Activated T-helper 1 cell treated with anti-CD3 and anti-CD28 coated beads, Interleukin-2, amount 50 U/mL, for 16 hours (primary cell): ENCODE measurements at places on chromosomes 6 and 20.

DNA sequence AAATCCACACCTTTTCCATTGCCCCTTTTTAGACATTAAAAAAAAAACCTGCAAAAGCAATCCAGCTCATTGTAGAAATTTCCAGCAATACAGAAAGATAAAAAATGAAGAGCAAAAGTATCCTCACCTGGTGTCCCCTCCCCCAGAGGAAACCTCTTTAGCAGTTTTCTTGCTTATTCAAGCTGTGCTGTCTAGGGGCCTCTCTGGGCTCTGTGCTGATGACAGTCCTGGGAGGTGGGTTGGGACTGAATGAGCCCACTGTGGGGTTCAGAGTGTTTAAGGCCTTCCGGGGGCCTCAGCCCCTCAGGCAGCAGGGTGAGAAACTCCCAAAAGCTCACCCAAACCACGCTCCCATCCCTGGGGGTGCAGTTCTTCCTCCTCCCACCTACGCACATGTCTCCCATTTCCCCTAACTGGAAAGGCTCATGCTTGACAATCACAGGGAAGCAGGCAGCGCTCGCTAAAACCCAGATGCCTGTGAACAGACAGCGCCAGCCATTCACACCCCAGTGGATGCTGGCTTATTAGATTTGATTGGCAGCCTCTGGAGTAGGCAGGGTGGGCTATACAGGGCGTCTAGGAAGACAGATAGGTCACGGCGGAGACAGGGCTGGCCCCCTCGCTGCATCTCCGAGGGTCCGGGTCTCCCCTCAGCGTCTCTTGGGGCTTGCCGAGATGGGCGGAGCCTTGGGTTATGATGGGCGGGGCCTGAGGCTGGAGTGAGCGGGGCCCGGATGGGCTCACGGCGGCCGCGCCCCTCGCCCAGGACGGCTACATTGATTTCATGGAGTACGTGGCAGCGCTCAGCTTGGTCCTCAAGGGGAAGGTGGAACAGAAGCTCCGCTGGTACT is 4.6 kb downstream of the GUCA1A start:
- no peak for DNase-seq

- no peak for DNase-seq
Observed at GRCh38 chr6:84061613-84062398, 28.2 kb downstream of the MRAP2 start.

DNA sequence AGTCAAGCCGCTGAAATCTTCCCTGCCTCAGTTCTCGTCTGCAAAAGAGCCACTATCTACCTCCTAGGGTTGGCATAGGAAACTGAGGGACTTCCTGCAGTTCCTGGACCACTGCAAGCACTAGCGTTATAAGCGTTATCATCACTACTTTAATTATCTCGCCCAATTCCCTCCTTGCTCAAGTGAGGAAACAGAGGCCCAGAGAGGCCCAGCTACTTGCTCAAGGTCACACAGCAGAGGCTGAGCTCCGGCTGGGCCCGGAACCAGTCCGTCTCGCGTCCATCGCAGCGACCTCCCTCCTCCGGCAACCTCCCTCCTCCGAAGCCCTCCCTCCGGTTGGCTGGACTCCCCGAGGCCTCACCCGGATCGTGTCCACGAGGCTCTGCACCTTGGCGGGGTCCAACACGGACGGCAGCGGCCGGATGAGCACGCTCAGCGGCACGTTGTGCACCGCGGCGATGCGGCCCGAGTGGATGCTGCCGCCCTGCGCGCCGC is 338 bp downstream of the SRXN1 start:
- no peak for DNase-seq

DNA sequence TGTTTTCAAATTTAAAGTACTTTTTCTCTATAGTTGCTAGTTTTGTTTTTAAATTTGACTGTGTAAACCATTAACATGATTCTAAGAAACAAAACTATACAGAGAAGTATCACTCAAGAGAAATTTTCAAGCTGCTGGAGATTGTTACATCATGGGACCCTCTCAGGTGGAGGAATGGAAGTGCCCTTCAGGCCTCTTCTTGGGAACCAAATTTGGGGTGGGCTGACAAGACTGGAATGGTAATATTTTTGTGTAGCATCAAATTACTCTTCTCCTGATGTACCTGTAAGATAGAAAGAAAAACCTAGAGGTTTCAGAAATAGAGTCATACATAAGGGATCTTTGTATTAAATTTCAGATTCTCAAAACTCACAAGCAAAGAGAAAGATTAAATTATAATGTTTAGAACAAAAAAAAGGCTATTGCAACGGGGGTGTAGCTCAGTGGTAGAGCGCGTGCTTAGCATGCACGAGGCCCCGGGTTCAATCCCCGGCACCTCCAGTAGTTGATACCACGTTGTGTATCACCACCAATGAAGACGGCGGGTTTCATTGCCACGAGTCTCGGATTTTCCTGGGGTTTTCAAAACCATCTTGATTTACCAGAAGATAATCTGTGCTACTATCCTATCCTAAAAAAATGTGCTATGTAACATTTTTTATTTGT is 193.7 kb downstream of the GPX5 start:
- DNase-seq, result no peak

DNA sequence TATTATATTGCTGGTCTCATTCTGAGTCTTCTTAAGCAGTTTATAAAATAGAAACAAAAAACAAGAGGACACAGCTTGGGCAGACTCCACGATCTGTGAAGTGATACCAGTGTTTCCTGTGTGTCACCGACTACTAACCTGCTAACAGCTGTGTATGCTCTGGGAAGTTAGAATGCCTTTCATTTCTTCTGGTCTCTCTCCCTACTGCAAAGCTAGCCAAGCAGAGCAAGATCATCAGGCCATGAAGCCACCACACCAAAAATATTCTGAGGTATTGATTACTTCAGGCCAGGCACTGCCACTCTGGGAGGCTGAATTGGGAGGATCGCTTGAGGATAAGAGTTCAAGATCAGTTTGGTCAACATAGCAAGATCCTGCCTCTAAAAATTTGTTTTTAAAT is 46.9 kb upstream of the SMIM29 start:
- no peak for DNase-seq

- no peak for DNase-seq
Observed at GRCh38 chr20:60313191-60313590, 355.0 kb downstream of the CDH26 start.

DNA sequence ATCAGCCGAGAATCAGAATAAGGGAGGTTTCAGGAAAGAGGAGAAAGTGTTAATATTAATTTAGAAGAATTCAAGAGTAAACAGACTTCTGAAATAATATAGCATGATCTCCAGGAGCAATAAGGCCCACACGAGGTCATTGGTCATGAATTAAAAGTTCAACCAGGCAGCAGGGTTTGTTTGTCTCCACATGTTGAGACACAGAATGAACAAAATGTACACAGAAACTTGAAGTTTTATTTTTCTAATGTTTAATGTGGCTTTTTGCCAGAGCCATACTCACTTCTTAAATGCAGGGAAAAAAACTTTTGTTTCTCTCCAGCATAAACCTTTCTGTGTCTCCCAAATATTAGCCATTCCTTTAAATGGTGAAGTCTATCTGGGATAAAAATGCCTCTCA is 504.5 kb downstream of the HDGFL1 start:
- DNase-seq, result no peak

DNA sequence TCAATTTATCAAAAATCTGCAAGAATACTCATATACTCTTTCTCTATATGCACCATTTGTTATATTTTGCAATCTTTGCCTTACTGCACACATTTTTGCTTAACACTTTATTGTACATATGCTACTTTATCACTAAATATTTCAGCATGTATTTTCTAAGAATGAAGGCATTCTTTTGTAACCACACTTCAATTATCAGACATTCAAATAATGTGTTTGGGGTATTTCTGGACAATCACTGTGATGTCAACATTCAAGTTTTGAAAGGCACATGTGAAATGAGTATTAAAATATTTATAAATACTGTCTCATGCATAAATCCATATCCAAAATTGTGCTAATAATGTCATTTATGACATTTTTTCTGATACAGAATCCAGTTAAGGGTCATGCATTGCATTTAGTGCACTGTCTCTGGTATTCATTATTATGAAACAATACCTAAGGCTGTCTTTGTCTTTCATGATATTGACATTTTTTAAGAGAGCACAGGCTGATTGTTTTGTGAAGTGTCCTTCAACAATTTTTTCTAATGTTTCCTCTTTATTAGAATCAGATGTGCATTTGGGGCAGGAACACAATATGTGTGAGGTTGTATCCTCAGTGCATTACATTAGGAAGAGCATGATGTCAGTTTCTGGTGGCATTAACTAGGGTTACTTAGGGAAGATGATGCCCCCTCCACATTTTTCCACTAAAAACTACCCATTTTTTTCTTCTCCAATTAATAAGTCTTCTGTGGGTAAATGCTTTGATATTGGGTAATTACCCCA is 105.7 kb downstream of the MTFR2 start:
- DNase-seq, result no peak

- DNase-seq, result no peak
Observed at GRCh38 chr20:52483382-52483781, 291.8 kb upstream of the ZFP64 start.

GRCh38 chr20:36875702-36876472 is at the start of gene TLDC2:
Gene TLDC2, plus strand, starts transcription at chr20:36876138. Its CDS starts 37 bp downstream, at chr20:36876175.
- no peak for DNase-seq

DNA sequence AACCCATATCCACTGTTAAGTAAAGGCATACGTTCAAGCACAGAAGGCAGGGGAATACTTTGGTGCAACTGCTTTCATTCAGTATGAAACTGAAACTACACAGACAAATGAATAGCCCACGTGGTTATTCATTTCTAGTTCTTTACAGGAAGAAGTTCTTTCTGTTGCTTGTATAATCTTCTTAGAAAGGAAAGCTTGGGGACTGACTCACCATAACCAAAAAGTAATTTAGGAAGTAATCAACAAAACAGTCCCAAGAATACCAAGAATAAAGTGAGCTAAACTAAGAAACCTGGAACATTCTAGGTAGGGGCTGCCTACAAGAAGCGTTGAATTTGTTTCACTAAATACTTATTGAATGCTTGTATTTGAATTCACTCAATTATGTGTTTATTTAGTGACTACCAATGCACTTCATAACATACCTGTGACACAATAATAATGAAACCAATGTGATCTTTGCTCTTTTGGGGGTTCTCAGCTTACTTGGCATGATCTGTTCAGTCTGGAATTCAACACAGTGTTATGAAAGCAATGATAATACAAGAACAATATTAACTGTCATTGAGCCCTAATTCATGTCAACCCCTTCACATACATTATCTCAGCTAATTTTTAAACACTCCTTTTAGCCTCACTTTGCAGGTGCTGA is 25.1 kb upstream of the KIAA0408 start:
- no peak for DNase-seq

DNA sequence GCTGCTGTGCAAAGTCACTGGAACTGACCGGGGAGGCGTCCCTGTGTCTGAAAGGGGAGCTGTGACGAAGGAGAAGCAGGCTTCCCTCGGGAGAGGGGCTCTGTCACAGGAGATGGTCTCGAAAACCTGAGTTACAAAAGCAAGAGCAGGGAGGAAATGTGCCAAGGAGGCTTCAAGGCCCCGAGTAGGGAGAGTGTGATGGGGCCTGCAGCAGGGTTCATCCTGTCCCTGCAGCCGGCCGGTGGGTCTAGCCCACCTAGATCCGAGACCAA is 16.7 kb downstream of the DYNLT1 start:
- no peak for DNase-seq

GRCh38 chr20:25859649-25860530 is 163.2 kb upstream of the ZNF337 start:
- no peak for DNase-seq

GRCh38 chr6:150689900-150690590 is 90.4 kb downstream of the PLEKHG1 start:
- DNase-seq, result no peak

DNA sequence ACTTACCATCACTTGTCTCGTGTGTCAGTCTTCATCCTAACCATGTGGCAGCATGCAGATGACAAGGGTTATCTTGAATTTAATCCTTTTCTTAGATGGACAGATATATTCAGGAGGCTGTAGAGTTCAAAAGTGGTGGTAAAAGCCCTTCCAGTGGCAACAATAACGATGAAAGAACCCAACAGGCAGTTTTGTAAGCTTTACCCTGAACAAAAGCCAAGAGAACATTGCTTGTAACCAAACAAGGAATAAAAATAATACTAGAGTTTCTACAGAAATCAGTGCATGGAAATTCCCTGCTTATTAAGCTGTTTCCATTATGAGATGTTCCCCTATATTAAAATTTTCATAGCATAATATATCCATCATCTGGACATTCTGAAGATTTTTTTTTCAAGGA is 69.7 kb downstream of the PDE7B start:
- DNase-seq, result no peak

DNA sequence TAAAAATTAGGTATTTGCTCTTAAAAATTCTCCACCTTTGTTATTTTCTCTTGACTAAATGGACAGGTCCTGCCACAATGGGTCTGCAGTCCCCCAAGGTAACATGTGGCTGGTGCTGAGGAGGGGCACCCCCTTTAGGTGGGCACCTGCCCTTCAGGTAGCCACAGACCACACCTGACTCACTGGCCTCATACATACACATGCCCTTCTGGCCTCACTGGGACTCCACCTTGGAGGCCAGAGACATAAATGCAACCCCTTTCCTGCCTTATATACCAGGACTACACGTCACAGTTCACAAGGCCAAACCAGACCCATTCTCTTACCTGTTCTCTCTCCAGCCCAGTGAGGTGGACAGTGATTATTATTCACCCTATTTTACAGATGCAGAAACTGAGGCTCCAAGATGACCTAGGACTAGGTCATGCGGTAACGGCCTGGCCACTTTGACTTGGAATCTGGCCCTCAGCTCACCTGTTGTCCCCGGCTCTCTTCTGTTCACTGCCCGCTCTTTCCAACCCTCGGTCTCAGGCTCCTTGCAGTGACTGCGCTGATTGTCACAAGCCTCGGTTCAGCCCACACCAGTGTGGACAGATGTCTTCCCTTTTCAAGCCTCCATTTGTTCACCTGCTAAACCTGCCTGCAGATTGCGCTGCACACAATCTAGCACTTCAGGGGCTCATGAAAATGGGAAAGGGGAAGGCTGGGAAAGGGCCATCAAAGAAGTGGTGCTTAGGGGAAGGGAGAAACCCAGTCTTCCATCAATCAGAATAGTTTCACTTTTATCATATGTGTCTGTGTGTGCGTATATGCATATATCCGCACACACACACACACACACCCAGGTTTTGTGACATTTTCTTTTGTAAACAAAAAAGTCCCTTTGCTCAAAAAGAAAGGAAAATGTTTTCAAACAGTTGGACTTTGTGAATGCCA is 121.7 kb downstream of the BCAS1 start:
- no peak for DNase-seq

- no peak for DNase-seq
Observed at GRCh38 chr20:24064092-24064491, 75.5 kb upstream of the GGTLC1 start.

GRCh38 chr6:166949528-166950442 is 6.6 kb downstream of the RNASET2 start:
- DNase-seq, result no peak
